ENCODE measurements at places on chromosomes 2 and 18.
A peak's percentile ranks its signal among the peaks of the same experiment; 100 is the strongest.

- DNase-seq, result no peak
These were observed 1.8 kb downstream of the SCN9A start for GRCh38 chr2:166373951-166374350.

DNA sequence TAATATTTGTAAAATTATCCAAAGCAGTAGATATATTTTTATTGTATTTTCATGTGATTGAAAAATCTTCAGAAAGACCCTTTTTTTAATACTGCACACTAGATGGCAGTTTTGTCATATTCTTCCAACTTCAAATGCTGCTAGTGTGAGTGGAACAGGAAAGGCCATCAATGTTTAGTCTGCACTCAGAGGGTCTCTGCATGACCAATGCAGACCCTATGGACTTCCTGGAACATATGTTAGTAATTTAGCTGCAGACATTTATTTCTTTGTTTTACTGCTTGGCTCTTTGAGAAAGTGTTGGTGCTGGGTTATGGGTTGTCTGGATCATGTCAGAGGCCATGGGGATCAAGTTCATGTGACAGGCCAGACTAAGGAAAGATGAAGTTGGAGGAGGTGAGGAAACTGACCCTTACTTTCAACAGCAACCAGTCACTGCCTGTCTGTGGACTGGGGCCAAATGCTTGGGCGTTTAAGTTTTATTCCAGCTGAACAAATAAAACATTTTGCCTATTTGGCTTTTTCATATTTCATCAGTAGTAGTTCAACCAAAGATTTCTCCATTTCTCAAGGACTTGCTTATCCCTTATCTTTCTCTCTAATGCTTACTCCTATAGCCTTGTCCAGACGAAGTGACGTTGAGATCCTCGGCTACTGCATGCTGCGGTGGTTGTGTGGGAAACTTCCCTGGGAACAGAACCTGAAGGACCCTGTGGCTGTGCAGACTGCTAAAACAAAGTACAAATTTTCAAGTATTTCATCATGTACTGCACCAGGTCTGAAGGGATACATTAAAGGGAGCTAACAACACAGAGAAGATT is 84.8 kb downstream of the VRK2 start:
- DNase-seq, result no peak

DNA sequence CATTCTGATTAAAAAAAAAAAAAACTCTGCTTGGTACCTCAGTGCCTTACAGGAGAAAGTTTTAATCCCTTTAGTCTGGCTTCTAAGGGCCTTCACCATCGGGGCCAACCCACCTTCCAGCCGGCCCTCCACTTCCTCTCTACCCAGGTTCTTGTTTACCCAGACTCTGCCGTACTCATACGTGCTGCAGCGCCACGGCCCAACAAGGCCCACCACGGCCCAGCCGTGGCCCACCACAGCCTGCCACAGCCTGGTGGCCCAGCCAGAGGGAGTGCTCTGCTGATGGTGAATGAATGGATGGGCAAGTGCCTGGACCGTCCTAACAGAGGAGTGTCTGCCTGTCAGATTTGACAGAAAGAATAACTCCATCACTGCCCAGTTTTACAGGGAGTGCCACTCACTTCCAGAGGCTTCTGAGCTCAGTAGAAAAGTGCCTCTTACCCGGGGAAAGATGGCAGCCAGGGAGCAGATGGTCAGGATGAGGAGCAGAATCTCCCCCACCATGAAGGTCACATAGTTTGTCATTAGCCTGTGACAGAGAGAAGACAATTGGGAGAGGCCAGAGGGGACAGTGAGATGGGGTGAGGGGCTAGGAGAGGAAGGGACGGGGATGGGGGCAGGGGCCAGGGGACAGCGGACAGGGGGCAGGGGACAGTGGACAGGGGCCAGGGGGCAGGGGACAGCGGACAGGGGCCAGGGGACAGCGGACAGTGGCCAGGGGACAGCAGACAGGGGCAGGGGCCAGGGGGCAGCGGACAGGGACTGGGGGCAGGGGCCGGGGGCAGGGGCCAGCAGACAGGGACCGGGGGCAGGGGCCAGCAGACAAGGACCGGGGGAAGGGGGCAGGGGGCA is 38.2 kb downstream of the CENPO start:
- DNase-seq, result no peak

GRCh38 chr2:220985561-220985960 is 586.5 kb downstream of the EPHA4 start:
- DNase-seq, result no peak

- no peak for DNase-seq
These were observed 783.6 kb upstream of the ZEB2 start for GRCh38 chr2:145303536-145303935.

GRCh38 chr2:51734115-51734514 is 702.2 kb upstream of the NRXN1 start:
- no peak for DNase-seq

- DNase-seq, result no peak
These were observed 227.2 kb upstream of the SETBP1 start for GRCh38 chr18:44453505-44453904.

DNA sequence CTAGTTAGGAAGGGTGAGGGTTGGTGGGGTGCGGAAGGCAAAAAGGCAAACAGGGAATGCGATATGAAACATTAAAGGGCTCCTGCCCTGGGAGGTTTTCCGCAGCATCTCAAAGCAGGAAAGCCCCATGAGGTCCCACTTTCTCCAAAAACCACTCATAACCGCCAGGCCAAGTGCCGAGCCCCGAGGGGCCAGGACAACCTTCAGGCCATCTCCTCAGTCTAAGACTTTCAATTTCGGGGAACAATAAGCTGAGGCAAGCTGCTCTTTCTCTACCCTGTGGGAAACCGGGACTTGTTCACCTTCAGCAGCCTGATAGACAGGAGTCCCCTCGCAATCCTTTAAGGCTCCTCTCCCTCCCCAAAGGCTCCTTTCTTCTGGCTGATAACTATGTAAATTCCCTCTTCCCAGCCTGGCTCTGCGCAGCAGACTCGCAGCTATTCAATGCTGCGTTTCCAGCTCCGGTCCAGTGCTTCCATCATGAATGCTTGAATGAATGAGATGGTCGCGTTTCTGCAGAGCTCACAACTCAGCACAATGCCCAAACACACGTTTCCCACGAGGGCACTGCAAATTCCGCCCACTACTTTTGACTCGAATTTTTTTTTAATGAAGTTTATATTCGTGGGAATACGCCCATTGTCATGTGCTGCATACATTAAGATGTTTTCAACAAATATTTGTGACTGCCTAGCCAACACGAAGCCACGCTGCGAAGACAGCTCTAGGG is 1.4 kb downstream of the LAMA1 start:
- no peak for DNase-seq

DNA sequence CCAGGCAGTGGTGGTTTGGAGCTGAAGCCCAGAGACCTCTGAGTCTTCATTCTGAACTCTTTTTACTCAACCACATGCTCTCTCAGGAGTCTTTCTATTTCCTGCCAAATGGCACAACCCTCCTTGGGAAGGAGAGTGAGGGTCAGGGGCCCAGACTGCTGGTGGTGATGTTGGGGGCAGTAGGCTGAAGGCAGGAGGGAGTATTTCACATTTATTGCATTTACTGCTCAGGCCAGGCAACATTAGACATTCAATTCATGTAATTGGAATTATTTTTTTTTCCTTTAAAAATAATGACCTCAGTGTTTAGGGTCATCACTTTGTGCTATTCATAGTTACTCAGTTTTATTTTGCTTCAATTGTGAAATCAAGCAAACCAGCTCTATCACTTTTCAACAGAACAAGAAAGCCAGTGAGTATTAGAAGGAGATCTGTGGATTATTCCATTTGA is 311.3 kb upstream of the NT5C1B start:
- DNase-seq, result no peak

DNA sequence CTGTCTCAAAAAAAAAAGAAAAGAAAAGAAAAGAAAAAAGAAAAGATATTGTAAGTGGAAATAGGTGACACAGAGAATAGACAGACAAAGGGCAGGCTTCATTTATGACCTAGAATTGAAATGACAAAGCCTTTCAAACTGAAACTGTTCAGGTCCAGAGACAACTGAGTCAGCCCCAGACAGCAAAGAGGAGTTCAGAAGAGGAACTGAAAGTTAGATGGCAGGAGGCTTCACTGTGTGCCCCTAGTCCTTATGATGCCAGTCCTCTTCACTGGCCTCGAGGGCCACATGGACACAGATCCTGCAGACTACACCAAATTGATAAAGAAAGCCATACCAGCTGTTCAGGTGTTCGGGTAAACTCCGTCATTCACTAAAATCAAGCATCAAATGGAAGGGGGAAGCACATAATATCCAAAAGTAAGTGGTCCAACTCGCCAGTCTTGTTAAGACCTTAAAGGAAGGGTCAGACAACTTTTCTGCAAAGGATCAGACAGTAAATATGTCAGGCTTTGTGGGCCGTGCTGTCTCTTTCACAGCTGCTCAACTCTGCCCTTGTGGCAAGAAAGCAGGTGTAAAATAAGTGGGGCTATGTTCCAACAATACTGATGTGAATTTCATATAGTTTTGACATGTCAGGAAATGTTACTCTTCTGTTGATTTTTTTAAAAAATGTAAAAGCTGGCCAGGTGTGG is 231.9 kb upstream of the MGAT5 start:
- DNase-seq, result no peak

- no peak for DNase-seq
These were observed 169.4 kb downstream of the DDX1 start for GRCh38 chr2:15761056-15761455.

DNA sequence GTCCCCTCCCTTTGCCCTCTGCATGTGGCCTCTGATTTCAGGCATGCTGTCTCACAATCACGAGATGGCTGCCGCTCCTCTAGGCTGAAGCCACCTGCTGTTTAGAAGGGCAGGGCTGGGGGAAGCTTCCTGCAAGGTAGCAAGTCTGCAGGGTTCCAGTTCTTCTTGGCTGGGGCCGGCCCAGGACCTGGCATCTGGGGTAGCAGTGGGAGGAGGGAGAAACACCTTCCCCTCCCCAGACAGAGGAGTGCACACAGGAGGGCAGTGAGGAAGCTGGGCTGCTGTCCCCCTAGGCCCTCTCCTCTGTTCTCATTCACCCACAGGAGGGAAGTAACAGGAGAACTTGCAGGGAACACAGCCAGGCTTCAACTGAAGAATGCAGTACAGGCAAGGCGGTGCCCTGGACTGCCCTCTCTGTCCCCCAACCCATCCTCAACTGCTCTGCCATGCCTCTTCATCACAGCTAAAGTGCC is 345.9 kb upstream of the HS6ST1 start:
- no peak for DNase-seq

GRCh38 chr18:6031002-6031401 is 135.7 kb upstream of the TMEM200C start:
- no peak for DNase-seq

DNA sequence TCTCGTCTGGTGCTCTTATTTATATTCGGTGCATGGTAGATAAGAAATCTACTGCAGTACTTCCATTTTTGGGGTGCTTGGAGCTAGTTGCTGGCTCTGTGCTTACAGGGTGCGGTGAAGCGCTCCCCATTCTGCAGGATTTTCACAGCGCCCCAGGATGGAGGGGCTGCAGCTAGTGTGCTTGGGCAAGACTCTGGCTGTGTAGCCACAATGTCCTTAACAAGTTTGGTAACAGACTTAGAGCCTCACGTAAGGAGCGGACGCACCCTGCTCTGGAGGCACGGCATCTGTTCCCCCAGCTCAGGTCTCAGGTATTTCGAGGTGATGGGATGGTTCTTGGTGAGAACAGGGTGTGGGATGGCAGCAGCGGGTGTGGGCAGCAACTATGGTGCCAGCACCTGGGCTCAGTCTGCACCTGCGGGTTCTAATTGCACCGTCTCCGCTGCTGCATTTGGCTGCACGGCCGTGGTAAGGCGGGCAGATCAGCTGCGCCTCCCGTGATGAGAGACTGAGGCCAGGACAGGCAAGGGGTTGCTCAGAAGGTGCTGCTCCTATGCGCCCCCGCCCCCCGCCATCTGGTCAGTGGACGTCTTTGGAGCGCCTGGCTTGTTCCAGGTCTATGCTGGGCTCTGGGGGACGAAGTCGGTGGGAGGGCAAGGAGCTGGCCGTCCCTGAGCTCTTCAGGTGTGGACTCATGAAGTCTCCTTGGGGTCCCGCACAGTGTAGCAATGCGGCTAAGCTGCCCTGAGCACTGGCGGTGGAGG is 20.1 kb upstream of the ALLC start:
- DNase-seq, result peak; percentile 23

DNA sequence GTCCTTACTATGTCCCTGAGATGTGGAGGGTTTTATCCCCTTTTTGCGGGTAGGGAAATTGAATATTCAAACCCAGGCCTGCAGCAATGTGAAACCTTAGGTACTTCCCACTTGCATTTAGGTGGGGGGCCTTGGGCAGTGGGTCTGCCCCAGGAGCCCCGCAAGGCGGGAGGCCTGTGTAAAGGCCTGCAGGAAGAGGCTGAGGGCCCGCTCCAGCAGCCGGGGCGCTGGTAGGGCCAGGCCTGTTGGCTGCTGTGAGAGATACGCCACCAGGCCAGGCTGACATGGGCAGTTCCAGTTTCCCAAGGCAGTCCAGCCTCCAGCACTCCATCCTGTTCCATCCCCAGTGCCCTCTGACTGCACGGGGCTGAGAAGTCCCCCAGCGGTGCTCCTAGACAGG is 64.2 kb downstream of the GBX2 start:
- DNase-seq, result no peak

DNA sequence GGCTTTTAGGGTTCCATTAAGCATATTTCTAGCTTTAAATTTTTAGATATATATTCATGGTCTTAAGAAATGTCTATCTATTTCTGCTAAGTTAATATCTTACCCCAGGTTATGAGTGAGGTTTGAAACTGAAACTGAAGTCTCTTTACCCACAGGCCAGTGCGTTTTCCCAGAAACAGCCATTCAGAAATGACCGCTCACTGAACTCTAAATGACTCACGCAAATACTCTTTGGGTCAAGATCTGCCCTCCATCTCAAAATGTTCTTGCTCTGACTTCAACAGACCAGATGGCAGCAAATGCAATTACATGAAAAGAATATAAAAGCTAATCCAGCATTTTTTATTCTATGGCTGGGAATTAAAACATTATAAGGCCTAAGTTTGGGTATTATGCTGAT is 315.2 kb downstream of the TDRD15 start:
- DNase-seq, result no peak

DNA sequence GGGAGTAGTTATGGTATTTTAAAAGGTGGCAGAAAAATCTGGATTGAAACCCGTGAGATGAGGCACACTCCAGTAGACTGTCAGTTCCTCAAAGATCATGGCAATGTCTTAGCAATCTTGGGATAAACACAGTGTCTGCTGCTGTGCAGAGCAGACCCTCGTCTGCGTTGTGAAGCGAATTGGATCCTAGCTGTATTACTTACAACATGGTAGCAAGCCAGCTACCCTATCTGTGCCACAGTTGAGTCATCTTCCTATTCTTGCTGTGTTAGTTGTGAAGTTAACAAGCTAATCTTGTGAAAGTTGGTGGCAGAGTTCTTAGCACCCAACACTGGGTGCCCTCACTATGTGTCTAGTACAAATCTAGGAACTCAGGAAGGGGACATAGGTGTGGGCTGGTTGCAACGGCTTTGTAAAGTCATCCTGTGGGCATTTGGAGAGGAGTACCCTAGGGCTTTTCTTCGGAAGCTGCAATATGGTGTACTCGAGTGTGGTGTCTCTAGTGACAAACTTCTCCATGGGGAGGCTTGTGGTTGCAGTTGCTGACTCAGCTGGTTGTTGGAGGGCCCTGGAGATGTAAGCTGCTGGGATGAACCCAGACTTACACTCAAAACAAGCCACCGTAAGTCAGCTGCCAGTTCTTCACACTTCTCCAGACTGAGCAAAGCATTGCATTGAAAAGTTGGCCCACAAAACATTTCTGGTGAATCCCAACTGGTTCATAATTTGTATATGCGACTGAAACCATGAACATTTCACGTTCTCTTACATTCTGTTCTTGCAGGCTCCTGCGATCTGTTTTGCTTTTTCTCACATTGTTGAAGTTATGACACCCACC is 61.5 kb downstream of the ADCYAP1 start:
- no peak for DNase-seq

- no peak for DNase-seq
These were observed 517 bp downstream of the GCFC2 start for GRCh38 chr2:75710220-75710576.

GRCh38 chr2:120973196-120973595 is 237.5 kb downstream of the GLI2 start:
- no peak for DNase-seq
